HFF-Myc (cell line): ENCODE measurements at places on chromosomes 2 and 18.
A peak's percentile ranks its signal among the peaks of the same experiment; 100 is the strongest.

- DNase-seq, result no peak
These were observed 139.8 kb upstream of the ZC3H15 start for GRCh38 chr2:186346216-186346615.

GRCh38 chr2:39300044-39300978 lies 56.5 kb upstream of the CDKL4 start:
- no peak for DNase-seq

DNA sequence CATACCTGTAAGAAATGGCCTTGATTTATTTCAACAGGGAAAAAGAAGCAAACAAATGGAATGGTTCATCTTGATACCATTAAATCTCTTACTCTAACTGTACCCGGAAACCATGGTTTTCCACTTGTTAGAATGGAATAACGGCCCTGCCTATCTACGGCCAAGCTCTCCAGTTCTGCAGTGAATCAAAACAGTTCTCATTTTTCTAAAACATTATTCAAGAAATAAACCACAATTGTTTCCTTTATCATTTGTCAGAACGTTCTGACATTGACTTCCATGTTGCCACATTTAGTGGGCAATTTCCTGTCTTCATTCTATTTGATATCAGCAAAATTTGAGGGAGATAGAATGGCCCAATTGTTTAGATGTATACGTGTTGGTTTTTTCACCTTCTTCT lies 118.8 kb upstream of the CDH19 start:
- DNase-seq, result no peak

- DNase-seq, result no peak
These were observed 92.5 kb downstream of the EPB41L5 start for GRCh38 chr2:120105360-120105759.

DNA sequence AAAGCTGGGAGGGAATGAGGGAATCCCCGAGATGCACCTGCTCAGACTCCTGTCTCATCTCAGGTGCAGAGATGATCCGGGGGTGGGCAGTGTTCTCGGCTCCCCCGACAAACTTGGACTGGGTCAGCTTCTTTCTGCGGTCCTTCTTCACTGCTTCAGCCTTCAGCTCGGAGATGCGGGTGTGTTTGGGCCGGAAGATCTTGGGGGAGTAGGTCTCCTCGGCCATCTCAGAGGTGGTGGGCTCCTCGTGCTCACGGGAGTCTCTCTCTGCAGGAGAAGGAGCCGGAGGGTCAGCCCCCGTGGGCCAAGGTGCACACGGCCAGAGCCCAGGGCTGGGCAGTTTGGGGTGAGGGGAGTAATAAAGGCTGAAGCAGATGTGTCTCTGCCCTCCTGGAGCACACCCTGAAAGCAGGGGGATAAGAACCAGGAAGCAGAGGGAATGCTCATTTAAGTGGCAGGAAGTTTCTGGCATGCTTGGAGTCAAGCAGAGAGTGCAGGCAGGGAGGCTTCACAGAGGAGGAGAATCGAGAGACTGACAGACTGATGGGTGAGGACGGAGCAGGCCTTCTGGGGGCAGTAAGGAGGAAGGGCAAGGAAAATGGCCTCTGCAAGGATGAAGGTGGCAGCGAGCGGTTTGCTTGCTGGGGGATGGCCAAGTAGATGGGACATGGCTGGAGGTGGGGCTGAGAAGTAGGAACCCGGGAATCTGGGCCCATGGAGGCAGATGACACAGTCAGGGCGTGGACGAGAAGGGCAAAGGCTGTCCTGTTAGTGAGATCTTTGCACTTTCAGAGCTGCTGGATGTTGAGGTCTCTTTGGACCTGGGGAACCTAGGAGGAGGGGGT lies 16.3 kb downstream of the IGFBP5 start:
- DNase-seq, result no peak

DNA sequence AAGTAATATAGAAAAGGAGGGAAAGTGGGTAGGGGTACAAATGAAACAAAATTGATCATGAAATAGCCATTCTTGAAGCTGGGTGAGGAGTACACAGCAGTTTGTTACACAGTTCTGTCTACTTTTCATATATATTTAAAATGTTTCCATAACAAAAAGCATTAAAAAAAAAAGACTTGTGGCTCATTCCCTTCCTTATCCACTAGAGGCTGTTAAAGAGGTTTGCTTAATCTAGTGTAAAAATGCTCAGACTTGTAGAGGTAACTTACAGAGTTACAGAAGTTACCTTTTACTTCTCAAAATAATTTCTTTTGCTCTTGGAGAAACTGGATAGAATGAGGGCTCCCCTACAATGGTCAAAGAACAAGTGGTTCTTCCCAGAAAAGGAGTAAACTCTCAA lies 8.1 kb upstream of the WIPF1 start:
- DNase-seq, result no peak

DNA sequence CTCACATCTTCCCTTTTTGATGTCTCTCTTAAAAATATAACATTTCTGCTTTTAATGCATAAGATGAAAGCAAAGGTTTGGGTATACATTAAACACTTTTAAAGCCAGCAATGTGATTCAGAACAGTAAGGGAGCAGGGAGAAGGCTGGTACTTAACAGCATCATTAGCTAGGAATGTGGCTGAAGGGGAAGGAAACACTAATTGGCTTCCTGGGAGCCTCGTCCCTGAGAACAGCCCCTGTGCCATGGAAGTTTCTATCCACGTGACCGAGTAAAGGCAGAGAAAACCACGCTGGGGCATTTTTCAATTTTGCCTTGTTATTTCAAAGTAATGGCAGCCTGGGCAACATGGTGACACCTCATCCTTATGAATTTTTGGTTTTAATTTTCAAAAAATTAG lies 109.2 kb upstream of the GPC1 start:
- no peak for DNase-seq

- no peak for DNase-seq
These were observed 14.6 kb upstream of the TMEM214 start for GRCh38 chr2:27018142-27018541.

GRCh38 chr2:15816674-15817406 lies 123.5 kb upstream of the MYCN start:
- DNase-seq, result no peak

GRCh38 chr2:128867936-128868636 lies 549.4 kb upstream of the HS6ST1 start:
- DNase-seq, result no peak

DNA sequence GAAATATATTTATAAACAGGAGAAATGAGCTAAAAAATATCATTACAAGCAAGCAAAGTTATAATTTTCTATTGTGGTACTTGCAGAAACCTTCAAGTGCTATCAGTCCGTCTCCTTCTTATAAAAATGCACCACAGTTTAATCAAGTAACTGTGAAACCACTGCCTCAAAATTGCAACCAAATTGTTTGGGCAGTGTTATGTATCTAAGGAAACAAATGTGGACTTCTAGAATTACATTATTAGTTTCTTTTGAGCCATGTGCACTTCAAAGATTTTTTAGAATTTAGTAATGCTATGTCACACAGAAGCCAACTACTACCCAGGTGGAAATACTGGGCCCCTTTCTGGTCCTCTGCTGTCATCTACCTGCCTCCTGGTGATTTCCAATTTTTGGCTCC lies 495.6 kb downstream of the NYAP2 start:
- no peak for DNase-seq

- no peak for DNase-seq
These were observed 4.2 kb downstream of the RNF138 start for GRCh38 chr18:32095900-32096229.

GRCh38 chr18:13112982-13113381 lies 105.6 kb upstream of the LDLRAD4 start:
- DNase-seq, result no peak

GRCh38 chr2:158513841-158514240 lies 57.1 kb downstream of the PKP4 start:
- no peak for DNase-seq

GRCh38 chr18:67969458-67969857 lies 452.9 kb upstream of the DSEL start:
- DNase-seq, result no peak

DNA sequence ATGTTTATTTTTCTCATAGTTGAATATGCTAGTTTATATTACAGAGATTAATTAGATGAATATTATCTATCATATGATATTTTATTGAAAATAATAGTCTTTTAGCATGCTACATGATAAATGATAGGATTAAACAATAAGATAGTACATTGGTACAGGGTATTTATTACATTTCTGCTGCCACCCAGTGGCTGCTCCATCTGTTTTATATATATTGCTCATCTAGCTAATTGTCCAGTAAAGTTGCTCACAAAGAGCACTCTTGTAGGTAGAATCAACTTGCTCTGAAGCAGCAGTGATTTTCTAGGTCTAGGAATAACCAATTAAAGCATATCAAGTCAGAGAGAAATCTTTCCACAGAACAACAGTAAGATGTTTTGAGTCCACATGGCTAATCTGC lies 183.3 kb downstream of the ASXL3 start:
- DNase-seq, result peak; percentile 16

- DNase-seq, result no peak
These were observed 1038.6 kb downstream of the CBLN2 start for GRCh38 chr18:71505526-71505925.

DNA sequence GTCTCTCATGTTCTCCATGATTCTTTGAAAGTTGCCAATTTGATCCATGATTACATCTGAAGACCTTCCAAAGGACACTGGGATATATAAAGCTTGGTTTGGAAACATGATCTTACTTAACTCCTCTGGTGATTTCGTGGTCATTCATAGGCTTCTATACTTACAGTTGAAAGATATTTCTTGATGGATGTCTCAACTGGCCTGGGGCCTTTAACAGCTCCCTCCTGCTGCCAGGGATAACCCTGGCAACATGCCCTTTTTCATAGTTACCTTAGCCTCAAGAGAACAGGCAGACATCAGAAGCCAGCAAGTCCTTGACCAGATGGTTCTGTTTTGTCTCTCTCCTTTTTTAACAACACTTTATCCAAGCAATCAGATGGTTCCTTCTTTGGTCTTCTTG lies 23.5 kb upstream of the MFF start:
- DNase-seq, result no peak

GRCh38 chr2:27723372-27724144 lies 48.0 kb upstream of the MRPL33 start:
- DNase-seq, result no peak

- peak; percentile 12 for DNase-seq
These were observed 107.9 kb upstream of the IL1R2 start for GRCh38 chr2:101883860-101884259.

DNA sequence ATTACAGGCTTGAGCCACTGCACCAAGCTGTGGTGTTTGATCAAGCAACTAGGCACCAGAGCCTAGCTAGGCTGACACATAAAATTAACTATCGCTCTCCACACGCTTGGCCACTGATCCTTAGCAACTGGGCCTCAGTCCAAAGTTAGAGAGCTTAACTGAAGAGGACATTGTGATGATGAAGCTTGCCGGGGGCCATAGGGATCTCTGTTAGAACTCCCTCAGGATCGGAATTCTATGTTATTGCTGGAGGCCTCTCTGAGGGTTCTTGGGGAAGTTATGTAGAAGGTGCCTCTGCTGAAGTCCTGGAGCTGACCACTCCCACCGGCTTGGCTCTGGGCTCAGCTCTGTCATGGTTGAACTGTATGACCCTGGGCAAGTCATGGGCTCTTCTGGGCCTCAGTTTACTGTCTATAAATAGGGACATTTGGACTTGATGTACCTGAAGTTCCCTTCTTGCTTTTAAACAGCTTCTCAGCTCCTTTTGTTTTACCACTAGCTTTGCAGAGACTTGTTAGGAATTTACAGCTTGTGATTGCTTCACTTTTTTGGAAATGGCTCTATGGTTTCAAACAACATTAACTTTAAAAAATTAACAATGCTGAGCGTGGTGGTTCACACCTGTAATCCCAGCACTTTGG lies 44.1 kb downstream of the GATA6 start:
- no peak for DNase-seq

- no peak for DNase-seq
These were observed 898.4 kb upstream of the CELF4 start for GRCh38 chr18:38464024-38464423.

DNA sequence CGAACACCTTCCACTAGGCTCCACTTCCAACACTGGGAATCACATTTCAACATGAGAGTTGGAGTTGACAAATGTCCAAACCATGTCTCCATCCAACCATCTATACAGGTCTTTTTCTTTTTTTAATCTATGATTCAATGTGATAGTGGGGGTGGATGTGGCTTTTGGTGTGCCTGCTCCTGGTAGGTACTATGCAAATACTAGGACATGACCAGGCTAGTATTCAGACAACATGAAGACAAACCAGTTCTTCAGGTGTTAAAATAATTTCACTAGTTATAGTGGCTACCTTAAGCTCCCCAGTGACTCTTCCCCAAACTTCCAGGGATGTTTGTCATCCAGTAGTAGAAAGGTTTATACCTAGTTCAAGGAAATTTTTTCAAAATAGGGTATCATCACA lies 387.5 kb downstream of the CDH2 start:
- DNase-seq, result no peak

DNA sequence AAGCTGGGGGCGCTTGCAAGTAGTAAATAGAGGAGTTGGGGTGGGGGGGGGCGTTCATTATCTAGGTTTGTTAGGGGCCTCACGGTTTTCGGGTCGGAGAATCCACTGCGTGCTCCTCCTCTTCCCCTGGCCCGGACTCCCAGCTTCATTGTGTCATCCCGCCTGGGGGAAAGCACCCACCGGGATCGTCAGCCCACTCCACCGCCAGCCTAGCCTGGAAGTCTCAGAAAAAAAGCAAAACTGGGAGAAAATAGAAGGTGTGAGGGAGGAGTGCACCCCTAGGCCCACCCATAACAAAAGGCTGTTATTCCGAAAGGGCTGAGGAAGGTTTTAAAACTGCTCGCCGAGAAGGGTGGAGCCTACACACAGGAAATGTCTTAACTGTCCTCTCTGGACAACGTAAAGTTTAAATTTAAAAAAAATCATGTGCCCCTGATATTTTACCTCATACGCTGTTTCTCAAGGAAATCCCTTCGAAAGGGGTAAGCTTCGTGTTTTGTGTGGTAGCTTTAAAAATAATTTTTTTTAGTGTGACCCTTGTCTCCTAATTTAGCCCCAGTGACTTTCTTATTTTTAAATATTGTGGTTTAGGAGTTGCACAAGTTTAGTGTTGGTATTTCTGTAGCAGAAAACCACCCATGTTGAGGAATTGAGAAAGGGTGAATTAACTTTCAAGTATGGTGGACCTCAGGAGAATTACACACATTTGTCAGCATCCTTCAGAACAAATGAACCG lies 104.2 kb downstream of the SPTBN1 start:
- no peak for DNase-seq

GRCh38 chr2:170307052-170307451 lies 129.1 kb downstream of the MYO3B start:
- DNase-seq, result no peak

GRCh38 chr2:26768759-26769088 lies 4.6 kb downstream of the SLC35F6 start:
- DNase-seq, result no peak

- DNase-seq, result no peak
These were observed 105.0 kb downstream of the UGGT1 start for GRCh38 chr2:128196026-128196425.
